ENCODE measurements at places on chromosomes 6 and 20.

DNA sequence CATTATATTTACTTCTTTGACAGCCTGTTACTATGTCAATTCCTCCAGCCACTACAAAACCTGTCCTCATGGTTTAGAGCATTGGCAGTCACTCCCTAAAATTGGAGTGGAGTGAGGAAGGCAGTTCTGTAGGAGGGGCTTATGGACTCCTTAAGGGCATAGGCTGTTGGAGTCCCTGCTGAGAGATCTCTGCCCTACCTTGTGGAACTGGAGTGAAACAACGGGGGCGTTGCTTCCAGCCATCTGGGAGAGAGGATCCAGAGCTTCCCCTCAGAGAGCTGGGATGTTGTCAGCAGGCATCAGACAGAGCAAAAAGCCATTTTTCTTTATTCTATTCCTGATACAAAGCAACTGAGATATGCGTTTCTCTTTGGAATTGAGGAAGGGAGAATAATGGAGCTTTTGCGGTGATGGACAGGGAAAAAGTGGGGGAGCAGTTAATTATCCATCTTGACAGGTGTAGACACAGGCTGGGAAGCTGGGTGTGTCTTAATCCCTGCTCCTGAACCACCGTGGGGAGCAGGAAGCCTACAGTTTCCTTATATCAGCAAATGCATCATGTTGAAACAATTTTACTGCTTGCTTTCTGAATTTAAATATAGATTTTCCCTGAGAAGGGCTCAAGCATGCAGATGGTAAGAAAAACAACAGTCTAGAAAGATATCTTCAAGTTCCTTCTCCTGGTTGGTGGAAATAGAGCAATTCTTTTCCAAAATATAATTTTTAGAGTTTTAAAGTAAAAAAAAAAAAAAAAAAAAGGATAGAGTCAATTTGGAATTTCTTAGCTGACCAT lies 402.5 kb downstream of the PLCB1 start:
- DNase-seq = no peak

GRCh38 chr6:33815854-33816253 lies 12.1 kb upstream of the MLN start:
- no peak for DNase-seq

GRCh38 chr20:12649234-12649633 lies 359.5 kb upstream of the SPTLC3 start:
- no peak for DNase-seq

DNA sequence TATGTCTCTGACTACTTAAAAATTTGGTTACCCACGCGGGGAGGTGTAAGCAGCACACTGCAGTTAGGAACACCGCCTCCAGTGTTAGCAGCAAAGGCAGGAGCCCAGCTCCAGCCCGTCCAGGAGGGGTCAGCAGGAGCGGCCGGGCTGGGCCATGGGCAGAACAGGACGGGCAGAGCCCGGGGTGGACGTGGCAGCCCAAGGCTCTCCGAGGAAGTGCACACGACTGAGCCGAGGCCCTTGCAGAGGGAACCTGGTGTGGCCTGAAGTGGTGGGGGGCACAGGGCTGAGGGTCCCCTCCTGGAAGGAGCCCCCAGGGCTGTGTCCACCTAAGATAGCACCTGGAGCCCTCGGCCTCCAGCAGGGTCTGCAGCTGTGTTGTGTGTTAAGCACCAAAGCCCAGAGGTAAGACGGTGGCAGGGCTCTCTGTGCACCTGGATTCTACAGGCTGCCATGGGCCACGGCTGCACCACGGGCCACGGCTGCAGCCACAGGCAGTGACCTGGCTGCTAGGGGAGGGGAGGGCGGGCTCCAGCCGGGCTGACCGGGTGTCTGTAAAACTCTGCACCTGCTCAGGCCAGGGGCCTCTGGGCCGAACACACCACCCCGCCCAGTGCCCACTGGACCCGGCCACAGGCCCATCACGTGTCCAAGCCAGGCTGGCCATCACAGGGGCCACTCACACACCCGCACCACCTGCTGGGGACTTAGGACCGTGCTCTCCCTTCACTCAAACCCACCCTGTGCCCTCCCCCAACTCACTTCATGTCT lies 6.6 kb downstream of the SLC2A4RG start:
- no peak for DNase-seq

- peak; percentile 16 for DNase-seq
Measured at GRCh38 chr6:158879180-158879579, 60.0 kb upstream of the EZR start.

DNA sequence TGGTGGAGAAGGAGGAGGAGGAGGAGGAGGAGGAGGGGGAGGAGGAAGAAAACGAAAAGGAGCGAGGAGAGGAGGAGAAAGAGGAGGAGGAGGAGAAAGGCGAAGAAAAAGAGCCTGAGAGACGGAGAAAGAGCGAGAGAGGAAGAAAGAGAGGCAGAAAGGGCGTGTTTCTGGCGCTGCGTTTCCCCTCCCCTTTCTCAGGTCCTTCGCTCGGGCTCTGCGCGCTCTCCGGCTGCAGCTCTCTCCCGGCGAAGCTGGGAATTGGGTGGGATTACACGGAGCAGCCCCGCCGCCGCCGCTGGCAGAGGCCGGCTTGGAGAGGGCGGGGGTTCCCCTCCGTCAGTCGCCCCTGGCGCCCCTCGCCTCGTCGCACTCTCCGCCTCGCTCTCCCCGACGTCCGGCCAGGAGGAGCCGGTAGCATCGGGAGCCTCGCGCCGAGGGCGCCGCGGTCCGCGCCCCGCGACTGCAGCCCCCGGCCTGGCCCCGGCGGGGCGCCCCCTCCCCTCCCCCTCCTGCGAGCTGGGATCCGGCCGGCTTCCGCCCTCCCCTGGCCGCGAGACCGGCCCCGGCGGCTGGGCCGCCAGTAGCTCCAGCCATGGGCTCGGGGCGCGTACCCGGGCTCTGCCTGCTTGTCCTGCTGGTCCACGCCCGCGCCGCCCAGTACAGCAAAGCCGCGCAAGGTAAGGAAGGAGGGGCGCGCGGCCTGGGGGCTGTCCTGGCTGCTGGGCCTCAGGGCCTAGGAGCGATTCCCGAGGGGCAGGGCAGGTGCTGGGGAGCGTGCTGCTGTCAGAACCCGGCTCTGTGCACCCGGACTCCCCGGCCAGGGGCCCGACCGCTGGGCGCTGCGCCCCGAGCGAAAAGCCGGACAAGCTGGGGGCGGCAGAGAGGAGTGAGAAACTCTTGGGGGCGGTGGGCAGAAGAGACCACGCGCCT lies at the start of gene SCUBE3:
TSS of gene SCUBE3 (plus strand) at position 133 of the 933 bp plus-strand sequence. CDS start at position 596, 463 bp downstream.
- no peak for DNase-seq

DNA sequence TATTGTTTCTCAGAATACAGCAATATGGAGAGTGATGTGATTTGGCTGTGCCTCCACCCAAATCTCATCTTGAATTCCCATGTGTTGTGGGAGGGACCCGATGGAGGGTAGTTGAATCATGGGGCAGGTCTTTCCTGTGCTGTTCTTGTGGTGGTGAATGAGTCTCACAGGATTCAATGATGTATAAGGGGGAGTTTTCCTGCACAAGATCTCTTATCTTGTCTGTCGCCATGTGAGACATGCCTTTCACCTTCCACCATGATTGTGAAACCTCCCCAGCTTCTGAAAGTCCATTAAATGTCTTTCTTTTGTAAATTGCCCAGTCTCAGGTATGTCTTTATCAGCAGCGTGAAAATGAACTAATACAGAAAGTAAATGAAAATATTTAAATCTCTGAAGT lies 234.8 kb upstream of the TENT5A start:
- DNase-seq = no peak

GRCh38 chr6:2784061-2784460 lies 18.9 kb downstream of the WRNIP1 start:
- DNase-seq = no peak

GRCh38 chr6:72651967-72652956 lies 30.4 kb downstream of the KCNQ5 start:
- no peak for DNase-seq

- no peak for DNase-seq
Measured at GRCh38 chr6:53038141-53038540, 27.1 kb upstream of the FBXO9 start.

DNA sequence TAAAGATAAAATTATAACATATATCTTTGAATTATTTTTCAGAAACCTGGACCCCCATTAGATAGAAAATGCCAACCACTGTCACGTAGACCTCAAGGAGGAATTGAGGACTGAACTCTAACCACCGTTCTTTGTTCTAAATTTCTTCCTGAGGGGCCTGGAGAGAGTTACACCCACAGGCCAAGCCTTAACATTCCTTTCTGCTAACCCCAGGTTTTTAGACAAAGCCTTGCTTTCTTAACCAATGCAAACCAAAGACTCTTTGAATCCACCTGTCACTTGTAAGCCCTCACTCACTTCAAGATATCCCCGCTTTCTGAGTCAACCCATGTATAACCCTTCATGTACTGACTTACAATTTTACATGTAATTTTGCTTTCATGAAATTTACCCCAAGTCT lies 41.0 kb downstream of the SNX14 start:
- DNase-seq = no peak

DNA sequence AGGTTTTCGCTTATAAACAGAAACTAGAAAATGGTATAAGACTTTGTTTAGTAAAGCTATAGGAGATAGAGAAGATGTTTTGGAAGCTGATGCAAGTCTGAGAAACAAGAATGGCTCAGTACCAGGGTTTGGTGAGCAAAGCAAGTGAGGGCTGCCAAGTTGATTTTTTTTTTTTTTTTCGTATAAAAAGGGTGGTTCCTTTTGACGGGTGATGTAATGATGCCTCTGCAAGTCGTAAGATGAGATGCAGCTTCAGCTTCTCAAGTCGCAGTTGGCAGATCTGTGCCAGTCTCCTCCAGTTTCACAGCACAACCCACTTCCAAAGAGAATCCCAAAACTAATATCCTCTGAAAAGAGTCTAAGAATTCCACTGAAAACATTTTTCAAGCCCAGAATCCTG lies 252.8 kb upstream of the CDH4 start:
- DNase-seq = no peak

DNA sequence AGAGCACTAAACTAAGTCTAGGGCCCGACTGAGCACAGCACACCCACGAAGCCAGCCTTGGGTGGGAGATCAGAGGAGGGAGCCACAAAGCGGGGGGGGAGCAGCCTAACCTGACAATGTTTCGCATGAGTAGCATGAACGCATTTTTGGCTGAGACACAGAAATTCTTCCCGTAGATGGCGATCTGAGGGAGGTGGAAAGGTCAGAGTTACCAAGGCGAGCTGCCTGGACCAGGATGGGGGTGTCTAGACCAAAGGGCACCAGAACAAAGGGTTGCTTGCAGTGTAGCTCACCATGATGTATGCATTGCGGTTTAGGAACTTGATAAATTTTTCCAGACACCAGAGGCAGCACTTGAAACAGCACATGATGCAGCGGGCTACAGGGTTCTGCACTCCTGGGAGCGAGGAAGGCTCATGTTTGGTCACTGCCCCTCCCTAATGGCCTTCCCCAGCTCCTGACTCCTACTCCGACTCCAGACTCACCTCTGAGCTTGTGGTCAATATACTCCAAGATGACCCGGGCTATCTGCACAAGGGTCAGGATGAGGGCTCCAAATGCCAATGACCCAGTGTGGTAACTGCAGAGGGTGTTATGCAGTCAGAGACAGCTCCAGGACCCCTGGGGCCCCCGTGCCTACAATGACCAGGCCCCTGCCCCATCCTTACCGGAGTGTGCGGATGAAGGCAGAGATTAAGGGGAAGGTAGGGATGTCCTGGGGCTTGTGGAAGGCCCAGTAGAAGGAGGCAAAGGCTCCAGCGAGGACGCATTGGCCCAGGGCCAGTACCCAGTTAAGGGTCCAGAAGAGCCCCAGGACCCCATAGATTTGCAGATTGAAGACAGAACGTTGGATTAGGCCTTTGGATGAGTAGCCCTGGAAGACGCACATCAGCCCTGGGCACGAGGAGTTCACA lies 2.8 kb upstream of the NEU1 start:
- DNase-seq = no peak

GRCh38 chr6:13256266-13257001 lies 71.9 kb downstream of the TBC1D7 start:
- DNase-seq = no peak

GRCh38 chr6:22612236-22612635 lies 42.9 kb downstream of the HDGFL1 start:
- no peak for DNase-seq

GRCh38 chr6:136779682-136780081 lies 12.6 kb downstream of the MAP3K5 start:
- no peak for DNase-seq

DNA sequence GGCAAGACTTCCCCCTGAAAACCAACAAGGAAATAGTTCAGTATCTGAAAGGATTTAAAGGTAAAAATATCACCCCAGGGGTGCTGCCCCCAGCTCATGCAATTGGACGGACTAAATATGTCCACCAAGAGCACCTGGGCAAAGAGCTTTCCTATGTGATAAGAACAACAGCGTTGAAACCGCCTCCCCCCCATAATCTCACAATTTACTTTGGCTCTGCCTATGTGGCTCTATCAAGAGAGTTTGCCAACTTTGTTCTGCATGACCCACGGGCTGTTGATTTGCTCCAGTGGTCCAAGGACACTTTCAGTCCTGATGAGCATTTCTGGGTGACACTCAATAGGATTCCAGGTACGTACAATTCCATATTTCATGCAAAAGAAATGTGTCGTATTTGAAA lies 35.8 kb downstream of the GCNT2 start:
- DNase-seq = no peak

DNA sequence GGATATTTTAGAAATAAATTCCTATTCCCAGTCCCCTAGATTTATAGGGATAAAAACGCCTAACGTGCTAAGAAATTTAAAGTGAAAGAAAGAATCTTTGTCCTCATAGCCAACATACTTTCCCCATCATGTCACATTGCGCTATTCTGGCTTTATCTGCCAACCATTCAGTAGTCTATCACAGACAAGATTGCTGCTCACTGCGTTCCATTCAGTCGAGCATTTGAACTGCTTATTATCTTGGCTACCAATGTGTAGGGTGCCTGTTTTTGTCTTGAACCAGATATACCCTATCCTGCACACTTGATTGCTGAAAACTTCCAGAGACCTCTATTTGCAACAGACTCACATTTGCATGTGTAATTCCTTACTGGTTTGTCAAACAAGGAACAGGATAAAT lies 751.5 kb downstream of the EPHA7 start:
- DNase-seq = no peak

GRCh38 chr20:53020376-53020775 lies 48.2 kb downstream of the TSHZ2 start:
- DNase-seq = no peak

- no peak for DNase-seq
Measured at GRCh38 chr6:5266423-5266822, 5.1 kb downstream of the FARS2 start.

DNA sequence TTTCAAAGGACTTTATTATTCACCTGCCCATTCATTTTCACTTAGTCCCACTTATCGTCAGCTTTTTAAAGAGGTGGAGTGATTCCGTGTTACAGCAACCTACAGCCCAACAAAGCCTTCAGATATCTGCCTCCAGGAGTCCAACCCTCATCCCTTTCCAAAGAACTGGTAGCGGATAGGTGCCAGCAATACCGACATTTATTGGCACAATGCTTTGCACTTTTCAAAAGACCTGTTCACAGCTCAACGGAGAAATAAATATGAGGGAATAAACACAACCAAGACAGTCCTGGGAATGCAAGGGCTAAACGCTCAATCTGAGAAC lies 819 bp upstream of the MTRF1L start:
- no peak for DNase-seq

GRCh38 chr6:2967936-2968335 lies 3.4 kb downstream of the SERPINB6 start:
- no peak for DNase-seq
